Occipital lobe (tissue), 3 donors: ENCODE measurements at places on chromosomes 5 and 9.

DNA sequence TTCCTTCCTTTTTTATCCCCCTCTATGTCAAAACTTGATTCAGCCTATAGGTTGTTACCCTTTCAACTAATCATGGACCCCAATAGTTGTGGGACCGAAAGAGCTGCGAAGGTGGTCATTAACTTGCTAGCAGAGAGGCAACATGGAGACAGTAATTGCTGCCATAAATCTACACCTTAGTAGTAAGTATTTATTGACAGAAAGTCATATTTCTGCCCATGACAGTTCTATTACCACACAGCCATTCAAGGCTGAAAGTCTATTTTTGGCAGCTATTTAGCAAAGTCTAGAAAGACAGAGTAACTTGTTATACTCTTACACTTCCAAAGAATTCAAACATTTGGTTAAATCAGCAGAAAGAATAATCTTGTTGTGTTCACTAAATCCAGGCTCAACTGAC lies 236.2 kb downstream of the PRELID2 start:
- DNase-seq, result no peak

DNA sequence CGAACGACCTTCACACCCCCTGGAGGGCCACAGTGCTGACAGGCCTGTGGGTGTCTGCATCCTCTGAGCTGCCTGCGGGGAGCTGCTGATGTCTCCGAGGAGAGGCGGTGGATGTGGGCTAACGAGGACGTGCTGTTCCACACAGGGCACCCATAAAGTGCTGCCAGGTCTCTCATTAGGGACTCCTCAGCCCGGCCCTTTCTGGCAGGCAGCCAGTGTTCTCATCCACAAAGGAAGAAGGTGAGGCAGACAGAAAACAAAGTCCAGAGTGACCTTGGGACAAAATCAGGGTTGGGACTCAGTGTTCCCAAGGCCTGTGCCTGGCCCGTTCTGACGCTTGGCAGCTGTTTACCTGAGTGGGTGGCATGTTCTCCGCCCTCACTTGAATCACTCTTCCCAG lies 29.3 kb downstream of the CARTPT start:
- no peak for DNase-seq

DNA sequence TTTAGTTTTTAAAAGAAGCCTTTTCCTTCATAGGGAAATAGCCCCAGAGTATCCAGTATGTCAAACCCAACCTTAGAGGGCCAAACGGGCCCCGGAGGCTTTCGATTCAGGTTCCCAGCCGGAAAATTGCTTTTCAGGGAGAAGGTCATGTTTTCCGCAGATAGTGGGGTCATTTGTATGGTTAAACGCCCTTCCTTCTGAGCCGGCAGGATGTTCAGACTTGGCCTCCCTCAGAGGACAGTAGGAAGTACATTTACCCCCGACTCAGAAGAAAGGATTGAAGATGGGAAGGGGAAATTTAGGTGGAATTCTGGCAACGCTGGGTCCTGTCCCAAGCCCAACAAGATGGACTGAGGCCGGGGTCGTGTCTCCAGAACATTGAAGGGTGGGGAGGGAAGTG lies 195.2 kb downstream of the AOPEP start:
- DNase-seq, result no peak

DNA sequence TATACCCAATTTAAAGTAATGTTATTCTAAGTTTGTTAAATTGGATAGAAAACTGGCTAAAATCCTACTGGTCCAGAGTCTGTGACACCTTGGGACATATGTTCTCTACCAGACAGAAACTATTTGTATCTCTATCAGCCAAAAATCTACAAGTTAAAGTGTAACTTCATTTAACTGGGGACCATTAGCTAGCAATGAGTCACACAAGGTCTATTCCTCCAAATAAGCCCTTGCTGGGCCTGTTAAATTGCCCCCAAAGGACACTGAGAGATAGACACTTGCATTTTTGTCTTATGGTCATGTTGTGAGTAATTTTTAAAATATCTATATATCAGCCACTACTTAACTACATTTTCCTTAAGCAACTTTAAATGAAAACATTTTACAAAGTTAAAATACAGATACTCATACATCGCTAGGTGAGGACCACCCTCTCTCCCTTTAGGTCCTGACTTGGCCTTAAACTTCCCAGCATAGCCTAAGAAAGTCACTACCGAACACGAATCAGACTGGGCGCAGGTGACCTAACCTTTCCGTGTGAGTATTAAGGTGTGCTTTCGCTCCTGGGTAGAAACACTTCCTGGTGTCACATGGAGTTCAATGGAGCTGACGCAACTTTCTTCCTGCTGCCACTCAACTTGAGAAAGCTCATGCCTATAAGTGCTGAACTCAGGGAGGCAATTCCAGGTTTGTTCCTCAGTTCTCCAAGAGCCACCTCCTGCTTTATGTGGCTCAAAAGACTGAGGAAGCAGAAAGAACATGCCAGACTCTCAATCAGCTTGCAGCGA lies 249.1 kb downstream of the DIRAS2 start:
- DNase-seq, result no peak

DNA sequence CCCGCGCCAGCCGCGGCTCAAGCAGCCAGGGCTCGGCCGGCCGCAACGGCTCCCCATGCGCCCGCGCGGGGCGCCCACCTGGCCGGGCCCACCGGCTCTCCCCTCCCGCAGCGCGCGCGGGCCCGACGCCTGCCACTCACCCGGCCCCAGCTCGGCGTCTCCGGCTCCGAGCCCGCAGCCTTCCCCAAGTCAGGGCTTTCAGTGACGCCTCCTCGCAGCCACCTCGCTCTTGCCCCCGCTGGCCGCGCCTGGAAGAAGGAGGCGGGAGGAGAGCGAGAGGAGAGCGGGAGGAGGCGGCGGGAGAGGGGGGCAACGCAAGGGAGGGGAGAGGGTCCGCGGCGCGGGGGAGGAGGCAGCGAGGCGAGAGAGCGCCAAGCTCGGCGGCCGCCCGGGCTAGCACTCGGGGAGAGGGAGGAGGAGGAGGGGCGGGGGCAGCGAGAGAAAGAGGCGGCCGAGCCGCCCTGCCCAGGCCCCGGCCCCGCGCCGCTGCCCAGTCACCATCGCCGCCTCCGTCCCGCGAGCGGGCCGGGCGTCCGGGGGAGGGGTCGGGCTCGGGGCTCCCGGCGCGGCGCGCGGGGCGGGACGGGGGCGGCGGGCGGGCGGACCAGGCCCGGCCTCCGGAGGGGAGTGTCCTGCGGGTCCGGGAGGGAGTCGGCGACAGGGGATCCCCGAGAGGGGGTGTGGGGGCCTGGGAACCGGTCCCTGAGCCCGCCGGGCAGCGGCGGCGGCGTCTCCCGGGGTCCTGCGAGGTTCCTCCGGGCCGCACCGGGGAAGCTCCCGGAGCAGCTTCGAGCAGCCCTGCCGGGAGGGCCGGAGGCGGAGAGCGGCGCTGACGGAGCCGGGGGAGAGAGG lies at the start of gene LHFPL2:
Gene LHFPL2 (minus strand): TSS at position 414 of the 852 bp plus-strand sequence. CDS start 138,559 bp downstream, outside the sequence.
- peak; percentile 68 for DNase-seq

GRCh38 chr9:81984928-81985327 lies 3.6 kb upstream of the SPATA31D1 start:
- DNase-seq, result no peak

GRCh38 chr9:9257999-9258498 lies 1354.8 kb downstream of the PTPRD start:
- no peak for DNase-seq

DNA sequence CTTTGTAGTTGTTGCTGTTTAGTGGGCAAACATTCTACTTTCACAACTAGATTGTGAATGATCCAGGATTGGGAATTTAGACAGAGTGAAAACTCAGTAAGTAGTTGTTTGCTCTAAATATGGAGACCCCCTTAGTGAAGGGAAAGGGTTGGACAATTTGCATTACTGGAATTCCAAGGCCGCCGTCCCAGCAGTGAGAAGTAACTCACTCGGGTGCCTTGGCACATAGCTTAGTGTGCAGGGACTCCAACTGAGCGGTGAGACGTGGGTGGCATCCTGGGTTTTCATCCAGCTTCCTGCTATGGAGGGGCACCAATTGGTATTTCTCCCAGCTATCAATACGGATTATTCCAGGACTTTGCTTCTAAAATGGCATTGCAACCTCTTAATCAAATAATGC lies 69.7 kb upstream of the FCN1 start:
- no peak for DNase-seq

- DNase-seq, result no peak
Observed at GRCh38 chr5:89324990-89325389, 442.0 kb upstream of the MEF2C start.

DNA sequence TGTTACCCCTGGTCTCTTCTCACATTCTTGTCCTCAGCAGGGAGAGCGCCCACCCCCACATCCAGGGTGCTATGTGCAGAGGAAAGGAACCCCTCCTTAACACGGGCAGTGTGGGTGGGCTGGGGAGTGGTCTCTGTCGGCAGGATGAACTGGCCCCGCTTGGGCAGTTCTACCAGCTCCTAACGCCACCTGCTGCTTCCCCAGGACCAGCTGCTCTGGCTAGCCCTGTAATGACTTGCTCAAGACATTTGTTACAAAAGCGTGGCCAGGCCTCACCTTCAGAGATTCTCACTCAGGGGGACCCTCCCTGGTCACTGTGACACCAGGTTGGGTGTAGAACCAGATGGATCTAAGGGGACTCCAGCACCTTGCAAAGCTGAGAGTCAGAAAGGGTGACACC lies 82.4 kb downstream of the HMCN2 start:
- no peak for DNase-seq

- no peak for DNase-seq
Observed at GRCh38 chr5:176723440-176723839, 76.2 kb downstream of the TSPAN17 start.

DNA sequence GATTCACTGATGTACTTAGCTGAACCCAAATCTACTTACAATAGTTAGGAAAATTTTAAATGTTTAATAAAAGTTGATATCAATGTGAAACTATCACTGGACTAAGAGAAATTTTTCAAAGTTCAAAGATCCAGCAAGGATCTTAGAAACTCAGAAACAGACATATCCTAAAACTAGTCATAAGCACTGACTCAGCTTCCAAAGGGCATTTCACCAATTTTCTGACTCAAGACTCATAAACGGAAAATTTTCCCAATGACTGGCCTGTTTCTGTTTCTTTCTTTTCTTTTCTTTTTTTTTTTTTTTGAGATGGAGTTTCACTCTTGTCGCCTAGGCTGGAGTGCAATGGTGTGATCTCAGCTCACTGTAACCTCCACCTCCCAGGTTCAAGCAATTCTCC lies 66.6 kb downstream of the CDC14B start:
- no peak for DNase-seq

- DNase-seq, result no peak
Observed at GRCh38 chr5:95449460-95449859, 58.3 kb downstream of the FAM81B start.

GRCh38 chr5:58717303-58718007 lies 134.6 kb downstream of the RAB3C start:
- no peak for DNase-seq

DNA sequence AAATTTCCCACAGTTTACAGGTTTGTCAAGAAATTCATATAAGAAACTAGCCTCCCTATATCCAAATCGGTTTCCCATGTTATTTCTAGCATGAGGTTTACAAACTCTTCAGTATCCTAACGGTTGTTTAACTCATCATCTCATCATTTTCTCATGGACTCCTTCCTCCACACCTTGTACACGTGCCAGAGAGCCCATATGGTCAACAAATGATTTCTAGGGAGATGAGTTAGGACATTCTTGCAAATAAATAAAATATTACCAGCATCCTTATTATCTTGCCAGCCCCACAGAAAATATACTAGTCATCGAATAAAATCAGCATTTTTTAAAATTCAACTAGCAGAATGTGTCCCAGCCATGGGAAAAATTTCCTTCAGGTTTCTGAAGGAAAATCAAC lies 285.2 kb downstream of the EBF1 start:
- DNase-seq, result no peak

- DNase-seq, result no peak
Observed at GRCh38 chr5:5371957-5372356, 50.5 kb upstream of the ICE1 start.

DNA sequence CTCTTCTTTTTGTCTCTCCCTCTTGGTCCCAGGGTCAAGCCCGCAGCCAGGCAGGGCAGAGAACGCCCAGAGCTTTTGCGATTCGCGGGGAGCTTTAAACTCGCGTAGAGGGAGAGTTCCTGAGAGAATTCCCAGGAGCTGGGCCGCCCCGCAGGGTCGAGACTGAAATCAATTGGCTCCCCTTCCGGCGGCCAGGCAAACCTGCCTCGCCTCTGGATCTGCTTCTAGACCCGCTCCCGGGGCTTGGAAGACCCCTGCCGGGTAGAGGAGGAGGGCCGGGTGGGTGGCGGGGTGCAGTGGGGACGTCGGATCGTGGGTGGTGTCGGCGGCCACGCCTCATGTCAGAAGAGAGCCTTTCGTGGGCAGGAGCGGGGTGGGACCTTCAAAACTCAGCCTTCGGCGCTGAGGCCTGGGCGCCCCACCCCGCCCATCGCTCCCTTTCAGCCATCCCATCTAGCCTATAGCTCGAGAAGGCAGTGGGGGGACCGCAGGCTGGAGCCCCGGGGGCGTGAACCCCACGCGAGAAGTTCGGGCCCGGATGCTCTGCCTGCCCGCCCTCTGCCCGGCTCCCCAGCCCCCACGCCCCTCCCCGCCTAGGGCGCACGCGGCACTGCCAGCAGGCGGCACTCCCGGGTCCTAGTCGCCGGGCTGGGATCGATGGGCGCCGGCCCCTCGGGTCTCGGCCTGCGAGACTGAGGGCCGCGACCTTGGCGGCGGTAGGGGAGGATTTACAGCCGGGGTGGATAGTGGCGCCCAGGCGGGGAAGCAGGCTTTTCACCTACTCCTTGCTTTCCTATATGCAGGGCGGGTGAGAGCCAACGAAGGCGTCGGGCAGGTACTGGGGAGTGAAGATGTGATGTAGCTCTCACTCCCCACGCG lies 6.1 kb downstream of the PRDM6 start:
- DNase-seq, result no peak

GRCh38 chr9:85001925-85002324 lies 332.4 kb downstream of the NTRK2 start:
- DNase-seq, result no peak

DNA sequence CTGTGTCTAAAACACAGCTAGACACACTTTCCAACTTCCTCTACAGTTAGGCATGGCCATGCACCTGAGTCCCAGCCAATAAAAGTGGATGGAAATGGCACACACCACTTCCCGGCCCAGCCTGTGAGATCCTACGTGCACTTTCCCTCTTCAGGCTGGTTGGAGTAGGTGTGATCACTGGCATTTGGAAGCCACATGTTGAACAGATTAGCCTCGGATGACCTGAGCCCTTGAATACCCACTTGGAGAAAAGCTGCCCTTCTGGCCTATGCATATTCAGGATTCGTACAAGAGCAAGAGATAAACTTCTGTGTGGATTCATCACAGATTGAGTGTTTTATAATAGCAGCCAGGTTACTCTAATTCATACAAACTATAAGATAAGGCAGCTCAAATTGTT lies 359.0 kb upstream of the SLC30A5 start:
- no peak for DNase-seq

GRCh38 chr5:72634444-72634843 lies 127.2 kb upstream of the ZNF366 start:
- DNase-seq, result no peak

- no peak for DNase-seq
Observed at GRCh38 chr9:136995772-136996311, 526 bp downstream of the CLIC3 start.
